ENCODE measurements at places on chromosomes 5 and 9.

GRCh38 chr5:179802950-179803562 lies 3.6 kb downstream of the MGAT4B start:
- DNase-seq = no peak

DNA sequence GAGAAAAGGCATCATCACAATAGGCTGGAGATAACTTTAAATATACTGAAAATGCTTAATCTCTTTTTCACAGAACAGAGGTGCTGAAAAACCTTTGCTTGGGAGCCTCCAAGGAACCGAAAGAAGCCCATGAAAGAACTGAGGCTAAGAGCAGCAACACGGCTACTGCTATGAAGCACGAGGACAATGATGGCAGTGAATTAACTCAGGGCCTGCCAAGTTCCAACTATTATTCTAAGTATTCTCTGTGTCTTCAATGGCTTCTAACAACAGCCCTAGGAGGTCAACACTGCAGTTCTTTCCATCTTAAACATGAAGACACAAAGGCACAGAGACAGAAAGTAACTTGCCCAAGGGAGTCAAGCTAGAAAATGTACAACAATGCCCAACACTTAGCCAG lies 293.0 kb upstream of the DAP start:
- no peak for DNase-seq

DNA sequence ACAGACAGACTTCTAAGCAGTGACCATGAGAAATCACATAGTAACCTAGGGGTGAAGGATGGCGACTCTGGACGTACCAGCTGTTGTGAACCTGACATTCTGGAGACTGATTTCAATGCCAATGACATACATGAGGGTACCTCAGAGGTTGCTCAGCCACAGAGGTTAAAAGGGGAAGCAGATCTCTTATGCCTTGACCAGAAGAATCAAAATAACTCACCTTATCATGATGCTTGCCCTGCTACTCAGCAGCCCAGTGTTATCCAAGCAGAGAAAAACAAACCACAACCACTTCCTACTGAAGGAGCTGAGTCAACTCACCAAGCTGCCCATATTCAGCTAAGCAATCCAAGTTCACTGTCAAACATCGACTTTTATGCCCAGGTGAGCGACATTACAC lies 38.0 kb upstream of the CCDC152 start:
- no peak for DNase-seq

GRCh38 chr9:15622318-15622971 lies 69.6 kb downstream of the CCDC171 start:
- DNase-seq = no peak

- DNase-seq = no peak
These were observed 376.7 kb upstream of the RORB start for GRCh38 chr9:74120470-74120869.

DNA sequence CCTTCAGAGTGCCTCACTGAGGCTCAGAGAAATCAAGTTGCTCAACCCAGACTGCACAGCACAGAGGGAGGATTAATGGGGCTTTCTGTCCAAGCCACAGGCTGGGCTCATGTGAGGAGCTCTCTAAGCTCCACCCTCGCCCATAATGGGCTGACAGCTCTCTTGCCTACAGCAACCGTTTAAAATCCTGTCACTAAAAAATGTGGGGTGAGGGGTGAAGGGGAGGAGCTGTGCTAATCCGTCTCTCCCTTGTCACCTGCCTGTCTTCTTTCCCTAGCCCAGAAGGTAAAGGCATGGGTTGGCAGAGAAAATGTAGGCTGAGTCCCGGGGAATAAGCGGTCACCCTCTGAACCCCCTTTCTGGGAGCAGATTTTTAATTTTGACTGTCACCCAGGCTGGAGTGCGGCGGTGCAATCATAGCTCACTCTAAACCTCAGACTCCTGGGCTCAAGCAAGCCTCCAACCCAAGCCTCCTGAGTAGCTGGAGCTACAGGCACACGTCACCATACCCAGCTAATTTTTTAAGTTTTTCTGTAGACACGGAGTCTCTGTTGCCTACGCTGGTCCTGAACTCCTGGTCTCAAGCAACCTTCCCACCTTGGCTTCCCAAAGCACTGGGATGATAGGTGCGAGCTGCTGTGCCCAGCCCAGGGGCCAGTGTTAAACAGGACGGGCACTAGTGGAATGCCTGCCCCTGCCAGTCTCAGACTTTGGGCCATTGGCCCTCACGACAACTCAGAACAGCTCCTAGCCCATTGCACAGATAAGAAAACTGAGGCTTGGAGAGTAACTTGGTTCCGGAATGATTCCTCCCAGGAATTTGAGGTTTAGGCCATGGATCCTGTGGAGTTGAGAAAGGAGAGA lies 89.5 kb downstream of the LMX1B start:
- DNase-seq = no peak

GRCh38 chr5:104594850-104595249 lies 1032.3 kb upstream of the NUDT12 start:
- no peak for DNase-seq

- DNase-seq = no peak
These were observed 61.8 kb downstream of the COX7C start for GRCh38 chr5:86679529-86679928.

- DNase-seq = no peak
These were observed 231.1 kb upstream of the TBCA start for GRCh38 chr5:78007233-78007632.

- no peak for DNase-seq
These were observed 14.2 kb upstream of the FOXB2 start for GRCh38 chr9:77005216-77005615.

DNA sequence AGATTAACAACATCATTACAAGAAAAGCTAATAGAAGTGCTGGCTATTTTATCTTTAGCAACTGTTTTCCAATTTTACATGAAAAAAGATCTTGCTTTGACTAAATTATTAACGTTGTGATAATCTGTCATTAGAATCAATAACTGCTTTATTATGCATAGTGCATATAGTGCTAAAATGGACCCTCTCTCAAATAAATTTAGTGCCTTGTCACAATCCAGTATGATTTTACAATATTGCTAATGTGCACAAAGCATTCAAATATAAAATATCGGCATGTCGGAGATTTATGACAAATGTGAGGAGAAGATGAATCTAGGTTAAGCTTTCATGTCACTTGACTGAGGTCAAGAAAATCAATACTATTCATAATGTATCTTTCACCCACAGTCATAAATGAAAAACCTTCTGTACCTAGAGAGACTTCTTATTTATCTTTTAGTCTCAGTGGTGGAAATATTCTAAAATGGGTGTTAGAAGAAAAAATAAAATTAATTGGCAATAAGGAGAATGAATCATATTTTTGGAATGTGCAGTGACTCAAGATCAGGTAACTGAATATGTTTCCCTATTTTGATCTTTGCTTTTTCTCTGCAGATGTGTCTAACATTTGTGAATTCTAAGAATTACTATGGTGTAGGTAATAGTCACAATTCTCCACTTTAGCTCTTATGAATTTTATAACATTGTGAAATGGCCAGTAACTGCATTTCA lies 672.9 kb upstream of the GRAMD2B start:
- DNase-seq = no peak

GRCh38 chr5:67681703-67682102 lies 485.1 kb upstream of the CD180 start:
- no peak for DNase-seq

GRCh38 chr5:114296191-114296590 lies 65.7 kb upstream of the KCNN2 start:
- no peak for DNase-seq

GRCh38 chr9:90002397-90003271 lies 397.8 kb downstream of the GADD45G start:
- no peak for DNase-seq

GRCh38 chr9:125153712-125154367 lies 10.5 kb upstream of the SCAI start:
- DNase-seq = no peak

- DNase-seq = no peak
These were observed 28.9 kb upstream of the GLIS3 start for GRCh38 chr9:4328723-4329122.

- no peak for DNase-seq
These were observed 234.4 kb downstream of the MAST4 start for GRCh38 chr5:66830636-66831035.

- no peak for DNase-seq
These were observed 41.1 kb downstream of the ANKRD33B start for GRCh38 chr5:10604975-10605374.

DNA sequence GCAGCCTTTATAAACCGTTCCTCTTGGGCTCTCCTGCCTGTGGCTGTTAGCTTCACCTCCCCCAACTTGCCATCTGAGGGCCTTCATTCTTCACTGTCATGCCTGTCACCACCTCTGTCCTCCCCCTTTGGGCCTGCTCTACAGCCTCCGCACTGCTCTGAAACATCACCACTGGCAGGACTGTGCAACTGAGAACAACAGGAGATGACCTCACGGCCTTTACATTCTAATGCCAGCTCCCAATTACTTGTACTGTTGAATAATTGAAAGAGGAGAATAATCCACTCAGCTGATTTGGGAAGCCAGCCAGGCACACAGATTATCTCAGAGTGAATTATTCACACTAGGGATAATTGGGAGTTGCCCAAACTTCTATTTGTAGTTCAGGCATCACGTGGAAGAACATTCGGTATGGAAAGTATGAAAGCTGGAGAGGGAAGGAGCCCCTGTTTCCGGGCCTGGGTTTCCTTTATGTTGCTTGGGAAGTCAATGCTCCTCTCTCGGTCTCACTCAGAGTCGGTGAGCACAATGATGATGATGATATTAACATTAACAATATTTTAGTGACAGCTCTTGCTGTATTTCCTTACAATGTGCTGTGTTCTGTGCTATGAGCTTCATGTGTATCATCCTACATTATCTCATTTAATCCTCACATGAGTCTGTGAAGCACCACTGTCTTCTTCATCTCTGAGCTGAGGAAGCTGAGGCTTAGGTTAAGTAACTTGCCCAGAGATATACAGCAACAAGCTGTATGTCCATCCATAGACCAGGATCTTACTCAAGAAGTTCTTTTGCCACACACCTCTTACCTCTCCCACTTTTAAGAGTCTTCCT lies 99.3 kb upstream of the LRRTM2 start:
- no peak for DNase-seq

DNA sequence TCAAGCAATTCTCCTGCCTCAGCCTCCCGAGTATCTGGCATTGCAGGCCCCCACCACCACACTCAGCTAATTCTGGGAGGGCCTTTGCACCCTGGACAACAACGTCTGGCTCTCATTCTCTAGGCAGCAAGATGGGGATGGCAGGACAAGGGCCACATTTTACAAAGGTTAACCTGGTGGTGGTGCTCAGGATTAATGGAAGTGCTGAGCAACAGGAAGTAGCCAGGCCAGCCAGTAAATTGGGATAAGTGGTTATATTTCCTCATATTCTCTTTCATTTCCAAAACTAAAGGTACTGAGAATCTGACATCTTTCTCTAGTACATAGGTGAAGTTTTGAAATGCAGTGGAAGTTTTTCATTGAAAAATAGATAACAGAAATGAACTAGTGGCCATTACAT lies 24.7 kb upstream of the ASPN start:
- DNase-seq = no peak

DNA sequence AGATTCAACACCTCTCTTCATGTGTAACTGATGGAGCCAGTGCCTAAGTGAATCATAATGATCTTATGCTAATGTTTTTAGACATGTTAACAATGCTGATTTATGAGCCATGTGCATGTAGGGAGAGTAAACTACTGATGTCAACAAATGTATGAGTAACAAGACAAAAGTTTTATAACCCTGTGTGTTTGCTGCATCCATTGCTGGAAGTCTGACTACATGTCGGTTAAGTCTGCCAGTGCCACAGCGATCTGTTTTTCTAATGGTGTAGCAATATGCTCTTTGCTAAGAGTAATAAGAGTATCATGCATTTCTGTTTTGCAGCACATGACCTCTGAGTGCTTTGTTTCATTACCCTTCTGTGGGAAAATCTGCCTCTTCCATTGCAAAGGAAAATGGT lies 26.4 kb upstream of the TMOD1 start:
- no peak for DNase-seq

GRCh38 chr5:45578270-45578669 lies 117.9 kb downstream of the HCN1 start:
- no peak for DNase-seq

DNA sequence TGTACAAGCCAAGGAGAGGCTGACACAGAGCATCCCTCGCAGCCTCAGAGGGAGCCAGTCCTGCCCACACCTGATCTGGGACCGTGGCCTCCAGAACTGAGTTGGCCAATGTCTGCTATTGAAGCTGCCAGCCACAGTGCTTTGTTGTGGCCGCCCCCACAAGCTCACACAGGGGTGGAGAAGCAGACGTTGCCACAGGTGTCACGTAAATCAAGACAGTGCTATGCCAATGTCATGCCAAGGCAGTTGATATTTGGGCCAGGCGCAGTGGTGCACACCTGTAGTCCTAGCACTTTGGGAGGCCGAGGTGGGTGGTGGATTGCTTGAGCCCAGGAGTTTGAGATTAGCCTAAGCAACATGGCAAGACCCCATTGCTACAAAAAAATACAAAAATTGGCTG lies 17.3 kb upstream of the TERT start:
- DNase-seq = no peak

- no peak for DNase-seq
These were observed 70.4 kb downstream of the RAPGEF1 start for GRCh38 chr9:131669269-131670157.

DNA sequence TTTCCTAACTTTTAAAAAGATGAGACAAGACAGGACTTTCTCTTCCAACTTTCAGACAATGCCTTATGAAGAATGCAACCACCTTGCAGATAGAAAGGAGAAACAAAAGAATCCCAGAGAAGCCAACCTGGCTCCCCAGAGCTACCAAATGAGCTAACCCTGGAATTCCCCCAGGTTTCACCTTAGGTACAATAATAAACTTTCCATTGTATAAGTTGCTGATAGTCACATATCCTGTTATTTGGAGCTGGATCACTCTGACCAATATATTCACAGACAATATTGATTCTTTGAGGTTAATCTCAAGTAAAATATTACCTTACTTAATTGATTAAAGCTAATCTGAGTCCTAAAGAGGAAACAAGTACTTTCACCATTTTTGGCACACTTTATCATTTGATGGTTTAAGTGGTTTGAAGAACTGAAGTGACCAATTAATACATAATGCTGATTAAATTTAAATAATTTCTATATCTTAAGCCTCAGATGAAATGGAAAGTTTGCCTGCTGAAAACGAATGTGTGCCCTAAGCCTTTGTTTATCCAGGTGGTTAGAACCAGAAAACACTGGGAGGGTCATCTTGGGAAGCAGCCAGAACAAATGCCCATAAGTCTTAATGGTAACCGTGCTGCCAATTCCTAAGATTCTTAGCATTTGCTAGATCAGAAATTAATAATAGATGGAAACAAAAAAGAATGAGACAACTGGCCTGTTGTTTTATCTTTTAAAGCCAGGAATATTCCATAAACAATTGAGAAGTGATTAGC lies 159.6 kb upstream of the SLC12A2 start:
- no peak for DNase-seq

DNA sequence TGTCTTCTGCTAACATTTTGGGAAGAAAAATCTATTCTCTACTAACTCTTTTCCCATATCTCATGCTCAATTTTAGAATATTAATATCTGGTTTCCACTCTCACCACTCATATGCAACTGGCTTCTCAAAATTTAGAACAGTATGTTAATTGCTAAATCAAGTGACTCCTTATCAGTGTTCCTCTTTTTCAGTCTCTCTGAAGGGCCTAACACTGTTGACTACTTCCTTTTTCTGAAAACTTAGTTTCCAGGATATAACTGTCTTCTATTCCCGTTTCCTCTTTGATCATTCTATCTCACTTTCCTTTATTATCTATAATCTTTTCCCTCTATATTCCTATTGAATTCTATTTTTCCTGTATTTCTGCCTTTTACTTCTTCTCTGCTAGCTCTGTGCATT lies 1717.2 kb upstream of the C9orf72 start:
- no peak for DNase-seq
